ENCODE measurements at places on chromosomes 2 and 18.
A peak's percentile ranks its signal among the peaks of the same experiment; 100 is the strongest.

DNA sequence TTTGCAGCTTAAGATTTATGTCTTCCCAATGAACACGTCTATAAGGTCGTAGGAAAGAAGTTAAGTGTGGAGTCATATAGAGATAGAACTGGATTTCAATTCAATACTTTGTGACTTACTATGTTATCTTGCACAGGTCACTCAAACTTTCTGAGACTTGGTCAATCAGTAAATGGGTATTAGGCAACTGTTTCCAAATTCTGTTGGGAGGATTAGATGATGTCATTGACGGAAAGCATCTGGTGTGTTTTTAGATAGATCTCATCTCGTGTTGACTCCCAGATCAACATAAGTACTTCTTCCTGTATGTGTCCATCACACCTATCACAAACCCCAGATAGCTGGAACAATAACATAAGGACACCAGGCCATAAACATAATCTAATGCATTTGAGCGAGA, 771.1 kb upstream of the FANCL start:
- DNase-seq: no peak

GRCh38 chr2:135226961-135227360, 174.9 kb downstream of the RAB3GAP1 start:
- DNase-seq: no peak

DNA sequence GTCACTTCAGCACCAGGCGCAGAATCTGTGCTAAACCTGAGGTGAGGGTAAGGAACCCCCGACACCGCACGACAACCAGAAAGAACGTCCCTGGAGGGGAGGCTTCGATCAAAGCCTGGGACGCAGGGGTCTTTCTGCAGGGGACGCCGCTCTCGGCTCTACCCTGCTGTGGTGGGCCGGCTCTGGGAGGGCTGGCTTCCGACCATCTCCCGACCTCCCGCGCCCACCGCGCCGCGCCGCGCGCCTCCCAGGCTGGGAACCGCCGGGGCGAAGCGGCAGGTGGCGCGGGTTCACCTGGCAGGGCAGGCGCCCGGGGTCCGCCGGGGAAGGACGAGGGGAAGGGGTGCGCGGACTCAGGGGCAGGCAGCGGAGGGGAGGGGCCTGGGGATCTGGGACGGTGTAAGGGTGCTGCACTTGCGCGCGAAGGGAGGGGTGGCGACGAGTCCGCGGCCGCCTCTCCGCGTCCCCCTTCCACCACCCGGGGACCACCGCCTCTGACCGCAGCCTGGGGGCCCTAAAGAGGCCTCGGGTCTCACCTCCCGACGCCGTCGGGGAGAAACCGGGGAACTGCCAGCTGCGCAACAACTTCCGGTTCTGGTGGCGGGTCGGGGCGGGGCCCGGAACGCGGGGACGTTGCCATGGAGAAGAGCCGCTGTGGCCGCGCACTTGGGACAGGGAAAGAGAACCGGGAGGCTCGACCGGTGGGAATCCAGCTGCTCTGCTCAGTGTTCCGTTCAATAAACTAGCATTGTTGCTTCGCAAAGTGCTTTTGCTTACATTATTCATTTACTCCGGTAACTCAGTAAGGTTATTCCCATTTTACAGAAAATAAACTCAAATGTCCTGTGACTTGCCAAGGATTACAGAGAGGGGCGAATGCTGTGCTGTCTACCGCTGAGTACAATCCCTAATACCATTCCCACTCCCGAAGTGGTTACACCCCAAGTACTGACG, at the start of gene ZNF396:
Gene ZNF396 (minus strand): TSS at position 596 of the 954 bp plus-strand sequence. CDS start 3,045 bp downstream, outside the sequence.
- DNase-seq: peak; percentile 55

- no peak for DNase-seq
Measured at GRCh38 chr18:32848826-32849225, 76.0 kb upstream of the KLHL14 start.

- DNase-seq: peak; percentile 87
Measured at GRCh38 chr2:235493775-235494715, at the start of gene AGAP1. TSS of gene AGAP1 (plus strand) at chr2:235494043.

DNA sequence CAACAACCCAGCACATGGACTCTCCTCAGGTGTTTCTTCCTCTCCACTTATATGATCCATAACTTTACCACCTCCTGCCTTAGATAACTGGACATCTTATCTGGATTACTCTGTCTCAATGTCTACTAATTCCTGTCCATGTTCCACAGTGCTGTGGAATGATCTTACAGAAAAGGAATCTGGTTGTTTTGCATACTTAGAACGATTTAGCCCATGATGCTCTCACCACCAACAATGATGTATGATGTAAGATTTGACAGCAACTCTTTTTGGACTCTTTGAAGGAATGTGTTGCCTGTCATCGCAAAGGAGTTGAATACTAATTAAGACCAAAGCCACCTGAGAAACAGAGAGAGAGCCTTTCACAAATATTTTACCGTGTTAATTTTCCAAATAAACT, 37.7 kb upstream of the SYT4 start:
- DNase-seq: no peak

GRCh38 chr2:137523931-137524330, 440.3 kb upstream of the HNMT start:
- DNase-seq: no peak

- no peak for DNase-seq
Measured at GRCh38 chr2:199983534-199983933, 28.2 kb downstream of the MAIP1 start.

DNA sequence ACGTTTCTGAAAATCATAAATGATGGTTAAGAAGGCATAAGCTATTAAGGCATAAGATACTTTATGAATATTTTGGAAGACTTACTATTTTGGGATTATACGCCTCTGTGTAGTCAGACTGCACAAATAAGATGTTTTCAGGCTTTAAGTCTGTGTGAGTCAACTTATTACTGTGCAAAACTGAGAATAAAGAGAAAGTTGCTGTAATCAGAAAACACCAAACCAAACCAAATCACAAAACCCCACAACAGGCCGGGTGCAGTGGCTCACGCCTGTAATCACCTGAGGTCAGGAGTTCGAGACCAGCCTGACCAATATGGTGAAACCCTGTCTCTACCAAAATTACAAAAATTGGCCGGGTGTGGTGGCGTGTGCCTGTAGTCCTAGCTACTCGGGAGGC, 7.7 kb downstream of the CLK1 start:
- DNase-seq: no peak

DNA sequence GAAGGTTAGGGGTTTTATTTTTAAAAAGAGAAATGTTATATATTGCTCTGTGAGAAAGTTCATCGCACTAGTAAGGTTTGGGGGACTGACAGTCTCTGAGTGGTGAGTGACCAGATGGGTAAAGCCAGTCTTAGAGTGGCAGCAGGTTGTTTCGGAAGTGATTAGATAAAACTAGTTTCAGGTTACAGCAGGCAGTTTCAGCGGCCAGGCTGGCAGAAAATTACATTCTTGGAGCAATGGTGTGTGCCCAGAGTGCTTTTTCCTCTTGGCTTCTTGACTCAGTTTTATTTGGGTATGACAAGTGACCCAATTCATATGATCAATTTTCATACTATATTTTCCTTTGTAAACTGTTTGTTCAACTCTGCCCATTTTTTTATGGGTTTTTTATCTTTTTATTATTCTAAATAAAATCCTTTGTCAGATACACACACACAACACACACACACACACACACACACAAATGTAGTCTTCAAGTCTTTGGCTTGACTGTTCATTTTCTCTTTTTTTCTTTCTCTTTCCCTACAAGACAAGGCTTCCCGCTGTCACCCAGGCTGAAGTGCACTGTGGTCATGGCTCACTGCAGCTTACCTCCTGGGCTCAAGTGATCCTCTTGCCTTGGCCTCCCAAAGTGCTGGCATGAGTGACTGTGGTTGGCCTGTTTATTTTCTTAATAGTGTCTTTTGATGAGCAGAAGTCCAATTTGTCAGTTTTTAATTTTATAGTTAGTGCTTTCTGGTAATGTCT, 30.9 kb downstream of the RALBP1 start:
- no peak for DNase-seq

GRCh38 chr2:72036595-72036994, 111.1 kb downstream of the CYP26B1 start:
- no peak for DNase-seq

DNA sequence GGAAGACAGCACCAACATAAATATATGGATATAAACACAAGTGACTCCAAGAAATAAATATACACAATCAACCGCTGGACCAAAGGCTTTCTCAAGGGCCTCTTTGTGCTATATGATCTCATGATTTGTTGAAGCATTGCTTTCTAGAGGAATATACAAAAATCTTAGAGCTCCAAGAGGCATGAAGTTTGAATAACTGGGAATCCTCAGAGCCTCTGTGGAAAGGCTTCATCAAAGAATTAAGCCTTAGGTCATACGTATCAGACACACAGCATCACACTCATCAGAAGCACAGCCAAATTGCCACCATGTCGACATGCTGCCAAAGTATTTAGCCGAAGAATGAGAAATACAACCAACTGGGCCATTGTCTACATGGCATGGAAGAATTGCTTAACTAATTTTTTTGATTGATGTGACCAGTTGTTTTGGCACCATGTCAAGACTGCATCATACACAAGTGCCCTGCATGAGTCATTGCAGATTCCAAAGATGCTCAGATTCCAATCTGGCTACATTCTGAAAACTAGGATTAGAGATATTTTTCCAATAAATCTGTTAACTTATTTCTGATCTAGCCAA, 860.6 kb upstream of the ZEB2 start:
- no peak for DNase-seq

All from caudate nucleus (tissue), 63 donors.